ENCODE measurements at places on chromosomes 1 and 21.

GRCh38 chr1:28412731-28413130 lies 43.2 kb downstream of the PHACTR4 start:
- DNase-seq, result no peak

DNA sequence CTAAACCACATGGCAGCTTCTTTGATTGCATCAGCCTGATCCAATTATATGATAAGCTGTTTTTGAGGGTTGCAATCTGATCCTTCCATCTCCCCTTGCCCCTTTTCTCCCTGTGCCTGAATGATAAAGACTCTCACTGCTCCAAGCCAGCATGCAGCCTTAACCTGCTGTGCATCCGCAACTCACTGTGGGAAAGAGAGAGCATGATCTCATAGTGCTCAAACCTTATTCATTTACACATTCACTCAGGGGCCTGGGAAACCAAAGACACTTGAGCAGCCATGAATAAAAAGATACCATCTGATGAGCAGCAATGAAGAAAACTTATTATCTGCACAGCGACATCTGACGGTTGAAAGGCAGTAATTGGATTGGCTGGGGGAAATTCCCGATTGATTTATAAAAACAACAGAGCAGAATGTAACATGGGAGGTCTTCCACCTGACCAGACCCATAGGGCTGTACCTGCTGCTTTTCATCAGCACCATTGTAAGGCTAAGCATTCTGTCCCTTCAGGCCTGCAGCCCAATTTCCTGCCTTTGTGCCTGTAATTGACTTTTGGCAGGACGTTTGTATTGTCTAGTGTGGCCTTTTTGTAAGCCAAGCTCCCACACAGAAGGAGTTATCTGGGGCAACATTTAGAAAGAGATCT lies 62.5 kb downstream of the KIAA0040 start:
- DNase-seq, result no peak

DNA sequence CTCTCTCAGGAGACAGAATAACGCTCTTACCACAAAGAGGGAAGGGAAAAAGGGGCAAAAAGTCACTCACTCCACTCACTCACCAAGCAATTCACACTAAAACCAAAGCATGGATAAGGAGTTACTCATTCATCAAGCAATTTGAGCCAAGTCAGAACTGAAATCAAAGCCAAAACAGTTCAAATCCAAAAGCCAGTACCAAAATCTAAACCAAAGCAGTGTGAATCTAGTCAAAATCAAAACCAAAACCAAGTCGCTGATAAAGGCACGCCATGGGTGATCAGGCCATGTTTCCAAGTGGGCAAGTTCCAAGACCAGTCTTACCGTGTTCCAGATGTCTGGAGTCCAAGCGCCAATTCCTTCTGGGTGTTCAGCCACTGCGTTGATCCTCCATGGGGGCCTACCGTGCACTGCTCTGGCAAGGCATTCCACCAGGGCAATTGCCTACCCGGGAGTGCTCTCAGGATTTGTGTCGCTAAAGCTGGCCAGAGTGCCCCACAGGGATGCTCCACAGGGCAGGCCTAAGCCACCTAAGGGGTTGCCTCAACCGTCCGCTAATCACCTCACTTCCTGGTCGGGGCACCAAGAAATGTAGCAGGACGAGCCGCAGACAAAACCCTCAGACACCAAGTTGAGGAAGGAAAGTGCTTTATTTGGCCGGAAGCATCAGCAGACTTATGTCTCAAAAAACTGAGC lies 142.3 kb downstream of the TRIM33 start:
- DNase-seq, result no peak

DNA sequence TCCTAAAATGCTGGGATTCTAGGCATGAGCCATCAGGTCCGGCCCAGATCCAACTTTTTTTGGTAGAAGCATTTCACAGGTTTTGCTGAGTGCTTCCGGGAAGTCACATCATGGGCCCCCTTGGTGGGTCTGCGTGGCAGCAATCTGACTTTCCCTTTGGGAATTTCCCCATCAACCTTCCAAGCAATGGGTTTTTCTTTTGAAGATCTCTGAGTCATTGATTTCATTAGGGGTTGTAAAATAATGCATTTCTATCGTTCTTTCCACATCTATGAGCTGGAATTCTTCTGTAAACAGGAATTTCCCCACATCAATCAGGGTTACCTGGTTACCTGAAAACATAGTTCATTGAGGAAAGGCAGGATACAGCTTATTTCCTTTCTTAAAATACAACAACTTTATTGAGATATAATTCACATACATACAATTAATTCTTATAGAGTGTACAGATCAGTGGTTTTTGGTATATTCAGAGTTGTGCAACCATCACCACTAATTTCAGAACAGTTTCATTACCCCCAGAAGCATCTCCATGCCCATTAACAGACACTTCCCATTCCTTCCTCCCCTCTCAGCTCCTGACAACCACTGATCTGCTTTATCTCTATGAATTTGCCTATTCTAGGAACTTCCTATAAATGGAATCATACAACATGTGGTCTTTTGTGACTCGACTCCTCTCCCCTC lies 9.9 kb upstream of the ZBTB17 start:
- DNase-seq, result no peak

GRCh38 chr1:74395571-74395970 lies 116.8 kb downstream of the LRRC53 start:
- DNase-seq, result peak; percentile 72

DNA sequence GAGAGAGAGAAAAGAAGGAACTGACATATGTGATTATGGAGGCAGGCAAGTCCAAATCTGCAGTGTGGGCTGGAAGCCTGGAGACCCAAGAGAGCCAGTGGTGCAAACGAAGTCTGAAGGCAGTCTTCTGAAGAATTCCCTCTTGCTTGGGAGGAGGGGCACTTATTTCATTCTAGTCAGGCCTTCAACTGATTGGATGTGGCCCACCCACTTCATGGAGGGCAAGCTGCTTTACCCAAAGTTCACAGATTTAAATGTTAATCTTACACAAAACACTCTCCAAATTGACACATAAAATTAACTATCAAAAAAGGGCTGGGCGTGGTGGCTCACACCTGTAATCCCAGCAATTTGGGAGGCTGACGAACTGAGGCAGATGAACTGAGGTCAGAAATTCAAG lies 103.5 kb upstream of the RAB3GAP2 start:
- no peak for DNase-seq

DNA sequence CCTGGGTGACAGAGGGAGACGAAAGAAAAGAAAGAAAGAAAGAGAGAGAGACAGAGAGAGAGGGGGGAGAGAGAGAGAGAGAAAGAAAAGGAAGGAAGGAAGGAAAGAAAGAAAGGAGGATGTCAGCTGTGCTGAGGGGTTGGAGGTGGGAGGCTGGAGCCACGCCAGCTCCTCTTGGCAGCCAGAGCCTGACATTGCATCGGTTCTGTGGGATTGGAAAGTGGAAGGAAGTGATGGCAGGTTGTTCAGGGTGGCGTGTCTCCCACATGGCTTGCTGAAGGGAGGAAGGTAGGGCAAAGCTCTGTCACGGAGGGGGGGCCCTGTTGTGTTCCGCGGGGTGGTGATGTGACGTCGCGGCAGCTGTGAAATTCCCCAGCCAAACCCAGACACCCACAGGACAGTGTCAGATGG lies 30.7 kb downstream of the EIF2D start:
- DNase-seq, result no peak

DNA sequence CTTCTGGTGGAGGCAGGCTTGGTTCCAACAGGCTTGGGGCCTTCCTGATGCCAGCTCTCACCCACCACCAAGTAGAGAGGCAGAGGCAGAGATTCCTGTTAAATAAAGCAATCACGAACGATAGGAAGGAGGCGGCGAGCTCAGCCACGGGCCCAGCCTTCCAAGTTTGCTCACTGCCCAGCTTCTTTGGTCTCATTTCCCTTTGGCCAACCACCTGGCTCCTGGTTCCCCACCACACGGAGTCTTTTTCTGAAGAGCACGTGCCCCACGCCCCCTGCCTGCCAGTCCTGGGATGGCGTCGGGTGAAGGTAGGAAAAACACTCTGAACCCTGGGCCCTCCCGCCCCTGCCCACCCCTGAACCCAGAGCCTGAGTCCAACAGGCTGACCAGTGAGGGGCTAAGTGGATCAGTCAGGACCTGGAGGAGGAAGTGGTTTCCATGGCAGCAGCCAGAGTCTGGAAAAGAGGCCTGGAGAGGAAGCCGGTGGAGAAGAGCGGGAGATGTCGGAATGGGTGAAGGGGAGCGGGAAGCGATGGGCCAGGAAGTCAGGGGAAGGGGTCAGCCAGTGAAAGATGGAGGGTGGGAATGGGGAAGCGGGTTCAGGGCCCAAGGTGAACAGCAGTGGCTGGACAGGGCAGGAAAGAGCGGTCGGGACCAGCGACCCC lies 158.2 kb upstream of the KLHDC7A start:
- no peak for DNase-seq

DNA sequence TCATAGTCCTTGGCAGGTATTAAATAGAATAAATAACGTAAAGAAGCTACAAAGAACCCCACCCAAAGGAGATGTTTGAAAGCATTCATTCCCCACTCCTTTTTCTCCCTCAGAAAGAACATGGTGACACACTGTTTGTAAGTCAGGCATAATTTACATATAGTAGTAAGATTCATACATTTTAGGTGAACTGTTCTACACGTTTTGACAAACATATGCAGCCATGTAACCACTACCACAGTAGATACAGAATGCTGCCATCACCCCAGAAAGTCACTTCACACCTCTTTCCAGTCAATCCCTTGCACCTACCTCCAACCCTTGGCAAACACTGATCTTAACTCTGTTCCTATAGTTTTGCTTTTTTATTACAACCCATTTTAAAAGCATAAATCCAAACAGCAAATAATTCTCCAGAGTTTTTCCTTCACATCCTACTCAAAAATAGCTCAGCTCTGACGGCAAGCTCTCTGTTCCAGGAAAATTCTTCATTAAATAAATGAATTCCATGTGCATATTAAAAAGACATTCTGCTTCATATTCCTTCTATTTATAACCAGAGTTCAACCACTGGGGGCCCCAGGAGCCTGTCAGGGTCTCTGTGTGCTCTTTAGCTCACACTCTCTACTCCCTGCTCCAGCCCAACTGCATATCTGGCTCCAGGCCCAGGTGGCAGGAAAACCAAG lies 258.8 kb downstream of the PLPP3 start:
- no peak for DNase-seq

DNA sequence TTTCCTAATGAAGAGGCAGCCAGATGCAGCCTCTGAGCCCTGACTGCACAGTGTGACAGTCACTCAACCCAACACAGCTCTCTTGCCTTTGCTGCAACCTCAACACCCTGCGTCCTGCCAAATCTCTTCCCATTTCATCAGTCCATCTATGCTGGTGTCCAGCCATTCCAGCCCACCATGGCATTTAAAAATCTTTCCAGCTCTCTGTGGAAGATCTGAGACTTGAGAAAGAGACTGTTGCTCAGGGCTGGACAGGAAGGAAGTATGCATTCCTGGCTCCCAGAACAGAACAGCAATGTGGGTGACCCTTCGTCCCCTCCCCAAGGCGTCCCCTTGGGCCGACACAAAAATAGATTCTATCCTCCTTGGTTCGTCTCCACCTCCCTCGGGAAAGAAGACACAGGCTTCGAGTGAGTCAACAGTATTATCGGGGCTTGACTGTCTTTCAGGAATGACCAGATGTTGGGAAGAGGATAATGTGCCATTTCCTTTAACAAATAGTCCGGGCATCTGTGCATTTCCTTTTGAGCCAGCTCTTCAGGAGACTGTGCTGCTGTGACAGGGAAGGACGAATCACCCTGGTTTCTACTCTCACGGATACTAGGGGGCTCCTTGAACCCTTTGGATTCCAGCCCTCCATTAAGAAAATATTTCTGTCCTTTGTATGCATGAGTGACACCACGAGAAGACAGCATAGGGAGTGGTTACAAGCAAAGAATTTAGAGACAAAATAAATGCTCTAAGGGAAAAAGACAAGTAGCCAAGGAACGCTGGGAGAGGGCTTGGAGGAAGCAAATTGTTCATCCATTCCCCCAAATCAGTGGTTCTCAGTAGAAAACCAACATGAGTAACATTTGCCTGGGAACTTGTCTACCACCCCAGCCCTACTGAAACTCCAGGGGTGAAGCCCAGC lies 111.4 kb upstream of the CDC42BPA start:
- peak; percentile 61 for DNase-seq

- DNase-seq, result peak; percentile 7
Measured at GRCh38 chr21:17726047-17726829, 92.9 kb downstream of the C21orf91 start.

- peak; percentile 87 for DNase-seq
Measured at GRCh38 chr1:16111771-16112595, 38.5 kb upstream of the FAM131C start.

DNA sequence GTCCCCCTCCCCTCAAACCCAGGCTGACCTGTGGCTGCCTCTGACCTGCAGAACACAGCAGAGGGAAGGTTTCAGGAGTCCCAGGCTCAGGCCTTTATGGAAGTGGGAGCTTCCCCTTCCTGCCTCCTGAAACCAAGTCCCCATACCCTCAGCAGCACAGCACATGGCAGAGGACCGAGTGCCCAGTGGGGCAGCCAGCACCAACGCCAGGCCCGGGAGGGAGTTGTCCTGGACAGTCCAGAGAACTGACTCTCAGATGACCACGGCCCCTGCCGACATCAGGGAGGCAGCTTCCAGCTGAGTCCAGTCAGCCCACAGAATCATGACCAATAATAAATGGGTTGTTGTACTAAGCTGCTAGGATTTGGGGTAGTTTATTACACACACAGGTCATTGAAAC lies 79.6 kb upstream of the ERG start:
- no peak for DNase-seq

DNA sequence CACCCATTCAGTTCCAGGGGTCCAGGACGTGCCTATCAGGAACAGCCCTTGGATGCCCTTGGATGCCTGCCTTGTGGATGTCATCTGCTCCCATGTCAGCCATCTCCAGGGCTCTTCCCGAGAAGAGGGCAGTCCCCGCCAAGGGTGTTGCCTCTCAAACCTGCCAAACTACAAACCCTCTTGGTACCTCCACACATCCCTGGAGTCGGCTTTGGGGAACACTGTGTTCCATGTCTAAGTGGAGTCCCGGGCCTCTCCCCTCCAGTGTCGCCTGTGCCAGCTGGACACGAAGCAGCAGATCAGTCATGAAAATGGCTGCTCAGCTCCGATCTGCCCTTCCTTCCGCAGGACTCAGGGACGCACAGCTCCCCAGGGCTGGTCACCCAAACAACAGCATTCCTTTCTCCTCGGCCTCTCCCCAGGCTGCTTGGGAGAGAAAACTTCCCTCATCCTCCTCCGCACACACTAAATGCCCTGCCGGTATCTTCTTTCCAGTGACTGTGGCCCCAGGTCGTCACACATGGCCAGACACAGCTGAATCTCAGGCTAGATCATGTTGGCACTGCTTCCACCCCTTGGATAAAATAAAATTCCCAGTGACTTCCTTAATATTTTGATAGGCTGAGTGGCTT lies 53.4 kb downstream of the GALNT2 start:
- DNase-seq, result no peak

DNA sequence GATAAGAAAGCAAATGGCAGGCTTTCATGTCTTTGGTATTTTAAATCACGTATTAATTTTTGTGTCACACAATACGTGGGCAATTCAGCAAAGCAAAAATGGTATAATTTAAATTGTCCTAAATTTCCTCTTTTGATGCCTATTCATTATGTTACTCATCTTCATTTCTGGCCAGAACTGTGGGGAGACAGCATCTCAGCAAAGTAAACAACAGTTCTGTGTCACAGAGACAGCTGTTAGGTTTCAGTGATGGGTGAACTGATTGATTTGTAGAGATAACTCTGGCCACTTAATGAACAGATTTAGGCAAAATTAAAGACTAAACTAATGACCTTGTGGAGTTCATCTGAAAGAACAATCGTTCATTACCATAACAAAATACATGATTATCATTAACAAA lies 49.2 kb downstream of the FH start:
- peak; percentile 7 for DNase-seq

GRCh38 chr1:196933531-196934189 lies 9.9 kb upstream of the CFHR2 start:
- no peak for DNase-seq

Measured in IMR-90 (cell line).